Fibroblast of lung (primary cell): ENCODE measurements at places on chromosomes 4 and X. TPM values are rescaled to one million over a fixed set of nuclear protein-coding genes. Genes with fewer than 3 reads are reported as not detected.

The GLRA3 gene
- total RNA-seq = not detected in 2 replicates

The NCAPG gene
- total RNA-seq = 3.9 and 10.1 TPM in 2 replicates

The GRK4 gene
- 5.9 and 6.9 TPM in 2 replicates for total RNA-seq

DNA sequence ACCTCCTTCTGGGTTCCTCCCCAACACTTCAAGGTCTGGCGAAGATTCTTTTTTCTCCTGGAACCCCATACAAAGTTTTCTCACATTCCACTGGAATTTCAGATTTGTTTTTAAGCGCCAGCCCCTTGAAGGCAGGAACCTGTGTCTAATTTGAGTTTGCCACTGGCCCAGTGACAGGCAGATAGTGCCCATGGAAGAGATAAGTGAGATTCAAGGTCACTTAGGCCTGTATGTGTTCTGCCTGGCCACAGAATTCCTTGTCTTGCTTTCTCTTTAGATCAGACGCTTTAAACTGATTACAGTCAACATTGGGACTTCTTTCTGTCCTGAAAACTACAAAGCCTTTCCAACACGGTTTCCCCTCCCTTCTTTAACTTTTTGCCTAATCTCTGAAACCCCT is 11.2 kb downstream of the ATOH1 start:
- no peaks in the 10 kb centered on the region for H3K27me3 ChIP-seq
- no peak overlapping the region for H3K4me3 ChIP-seq
- no peaks in the 10 kb centered on the region for H3K4me1 ChIP-seq
- DNase-seq = no peak
- H3K27ac ChIP-seq = no peak overlapping the region
